ENCODE measurements at places on chromosomes 7 and 10. TPM values are rescaled to one million over a fixed set of nuclear protein-coding genes. Genes with fewer than 3 reads are reported as not detected.

DNA sequence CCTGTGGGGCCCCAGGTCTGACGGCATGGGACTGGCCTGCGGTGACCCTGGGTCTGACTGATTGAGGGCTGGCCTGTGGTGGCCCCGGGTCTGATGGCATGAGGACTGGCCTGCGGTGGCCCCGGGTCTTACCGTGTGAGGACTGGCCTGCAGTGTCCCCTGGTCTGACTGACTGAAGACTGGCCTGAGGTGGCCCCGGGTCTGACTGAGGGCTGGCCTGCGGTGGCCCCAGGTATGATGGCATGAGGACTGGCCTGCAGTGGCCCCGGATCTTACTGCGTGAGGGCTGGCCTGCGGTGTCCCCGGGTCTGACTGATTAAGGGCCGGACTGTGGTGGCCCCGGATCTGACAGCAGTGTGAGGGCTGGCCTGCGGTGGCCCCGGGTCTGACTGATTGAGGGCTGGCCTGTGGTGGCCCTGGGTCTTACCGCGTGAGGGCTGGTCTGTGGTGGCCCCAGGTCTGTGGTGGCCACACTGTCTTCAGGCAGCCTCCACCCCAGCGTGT lies 10.9 kb downstream of the JAKMIP3 start:
- DNase-seq: no peak

DNA sequence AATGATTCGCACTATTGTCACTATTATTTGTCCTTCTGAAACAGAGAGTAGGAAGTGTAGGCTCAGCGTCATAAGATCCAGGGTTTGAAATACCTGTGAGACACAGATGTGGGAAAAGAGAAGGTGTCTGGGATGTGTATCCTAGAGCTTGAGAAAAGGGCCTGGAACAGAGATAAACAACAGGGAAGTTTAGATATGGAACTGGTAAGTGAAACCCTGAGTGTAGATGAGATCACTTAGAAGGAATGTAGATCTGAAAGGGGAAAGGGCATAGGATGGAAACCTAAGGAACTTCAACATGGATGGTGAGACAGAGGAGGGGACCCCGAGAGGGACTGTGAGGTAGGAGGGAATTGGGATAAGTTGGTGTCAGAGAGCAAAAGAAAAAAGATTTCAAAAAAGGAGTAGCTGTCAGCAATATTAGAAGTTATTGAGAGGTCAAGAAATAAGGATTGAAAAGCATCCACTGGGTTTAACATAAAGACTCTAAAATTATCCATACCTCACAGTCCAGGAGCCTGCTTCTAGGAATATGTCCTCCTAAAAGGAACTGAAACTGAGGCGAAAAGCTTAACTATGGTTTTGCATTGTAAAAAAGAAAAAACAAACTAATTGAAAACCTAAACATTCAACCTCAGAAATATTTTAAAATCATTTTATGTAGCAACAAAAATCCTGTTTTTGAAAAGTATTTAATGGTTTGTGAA lies 119.2 kb upstream of the NPVF start:
- no peak for DNase-seq

GRCh38 chr7:106788637-106789036 lies 76.4 kb upstream of the PIK3CG start:
- DNase-seq: no peak

- no peak for DNase-seq
Measured at GRCh38 chr7:107020400-107020799, 24.1 kb upstream of the PRKAR2B start.

The PMS2 gene
- total RNA-seq: 23.6 TPM

- DNase-seq: no peak
Measured at GRCh38 chr10:95312257-95312656, 21.5 kb upstream of the PDLIM1 start.

The SH3PXD2A gene
- 8.5 TPM for total RNA-seq

GRCh38 chr10:17783751-17784150 lies 25.4 kb upstream of the MRC1 start:
- DNase-seq: no peak

The FANK1 gene
- 0.38 TPM for total RNA-seq

- DNase-seq: no peak
Measured at GRCh38 chr7:137142376-137142775, 201.2 kb downstream of the PTN start.

The C10orf143 gene
- 2.5 TPM for total RNA-seq

- DNase-seq: no peak
Measured at GRCh38 chr10:21975378-21975990, 28.0 kb downstream of the DNAJC1 start.

GRCh38 chr7:25158966-25159365 lies 33.9 kb upstream of the CYCS start:
- DNase-seq: peak; percentile 39

DNA sequence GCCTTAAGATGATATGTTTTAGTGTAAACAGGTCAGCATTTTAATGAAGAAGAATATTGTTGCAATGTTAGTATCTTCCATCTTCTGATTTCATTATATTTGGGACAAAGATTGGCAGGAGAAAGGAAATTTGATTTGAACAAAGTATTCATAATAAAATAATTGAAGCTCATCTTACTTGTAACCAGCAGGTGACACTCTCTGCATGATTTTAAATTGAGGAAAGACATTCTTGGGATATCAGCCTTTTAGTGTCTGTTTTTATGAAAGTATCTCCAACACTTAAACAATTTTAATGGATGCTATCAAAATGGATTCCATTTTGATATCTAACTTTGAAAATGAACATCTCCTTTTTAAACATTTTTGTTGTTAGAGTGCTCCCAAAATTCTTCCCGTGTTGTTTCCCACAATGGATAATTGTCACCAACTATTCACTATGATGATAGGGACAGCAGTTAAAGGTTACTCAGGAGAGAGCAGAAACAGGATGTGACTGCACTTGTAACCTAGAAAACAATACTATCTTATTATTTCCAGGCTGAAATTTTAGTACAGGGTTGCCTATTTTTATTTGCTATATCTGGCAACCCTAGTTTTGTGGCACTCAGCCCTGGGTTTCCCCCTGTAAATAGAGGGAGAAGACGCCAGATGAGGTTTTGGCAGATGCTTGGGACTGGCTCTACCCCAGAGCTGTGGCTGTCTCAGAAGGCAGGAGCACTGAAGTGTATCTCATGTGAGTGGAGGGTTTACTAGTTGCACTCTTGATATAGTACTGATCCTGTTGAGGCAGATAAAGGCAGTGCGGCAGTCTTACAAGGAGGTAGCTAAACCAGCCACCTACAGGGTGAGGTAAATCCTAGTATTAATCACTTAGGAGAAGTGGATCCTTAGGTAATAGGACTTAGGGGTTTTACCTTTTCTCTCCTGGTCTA lies 31.0 kb upstream of the ABCB4 start:
- DNase-seq: no peak

DNA sequence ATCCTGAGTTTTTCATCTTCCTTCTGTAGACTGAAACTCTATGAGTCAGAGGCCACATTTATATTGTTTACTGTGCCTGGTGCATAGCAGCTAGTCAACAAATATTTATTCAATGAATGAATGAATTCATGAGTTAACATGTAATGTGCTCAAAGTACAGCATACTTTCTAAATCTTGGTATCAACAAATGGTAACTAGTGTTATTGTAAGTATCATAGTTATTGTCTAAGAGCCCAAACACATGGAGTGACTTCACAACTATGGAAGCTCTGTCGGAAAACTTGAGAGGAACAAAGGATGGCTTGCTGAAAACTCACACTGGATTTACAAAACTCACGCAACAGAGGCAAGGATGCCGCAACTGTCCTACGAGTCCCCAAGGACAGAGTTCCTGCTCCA lies 35.9 kb downstream of the DENND2A start:
- DNase-seq: no peak

The UBE2D4 gene
- 17.2 TPM for total RNA-seq

GRCh38 chr10:81872206-81872862 lies 2.7 kb upstream of the NRG3 start:
- DNase-seq: no peak

The GRID1 gene
- total RNA-seq: not detected

GRCh38 chr10:112801004-112801403 lies 149.0 kb upstream of the TCF7L2 start:
- no peak for DNase-seq

GRCh38 chr10:13180788-13181187 lies 19.4 kb downstream of the MCM10 start:
- DNase-seq: no peak

- no peak for DNase-seq
Measured at GRCh38 chr7:39554583-39555165, 11.5 kb upstream of the YAE1 start.

DNA sequence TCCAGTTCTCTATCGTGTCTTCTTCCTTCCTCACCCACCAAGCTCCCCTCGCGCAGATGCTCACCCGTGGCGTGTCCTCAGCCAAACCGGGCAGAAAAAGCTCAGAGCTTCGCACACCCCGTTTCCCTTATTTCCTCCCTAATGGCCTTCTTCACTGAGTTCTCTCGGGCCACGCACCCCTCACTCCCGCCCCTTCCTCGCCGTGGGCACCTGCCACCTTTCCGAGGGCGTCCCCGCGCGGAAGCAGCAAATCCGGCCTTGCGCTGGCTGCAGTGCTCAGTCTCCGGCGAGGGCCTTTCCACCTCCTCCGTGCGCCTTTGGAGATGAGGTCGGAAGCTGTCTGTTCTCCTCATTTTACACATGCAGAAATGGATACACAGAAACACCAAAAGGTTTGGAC lies 12.4 kb upstream of the CALML3 start:
- DNase-seq: no peak

GRCh38 chr10:71834343-71834674 lies 16.7 kb downstream of the PSAP start:
- DNase-seq: no peak

The CARD11 gene
- 96.2 TPM for total RNA-seq

The NPFFR1 gene
- total RNA-seq: not detected

The ELN gene
- not detected for total RNA-seq
